Gastroesophageal sphincter (tissue), 4 donors: ENCODE measurements at places on chromosomes 6 and 20.

GRCh38 chr20:13449868-13450434 is 188.8 kb downstream of the TASP1 start:
- no peak overlapping the region for H3K4me3 ChIP-seq
- H3K4me1 ChIP-seq, result no peaks in the 10 kb centered on the region
- no peaks in the 10 kb centered on the region for H3K36me3 ChIP-seq
- no peak overlapping the region for H3K27ac ChIP-seq
- no peaks in the 10 kb centered on the region for H3K27me3 ChIP-seq
- no peak for ATAC-seq

DNA sequence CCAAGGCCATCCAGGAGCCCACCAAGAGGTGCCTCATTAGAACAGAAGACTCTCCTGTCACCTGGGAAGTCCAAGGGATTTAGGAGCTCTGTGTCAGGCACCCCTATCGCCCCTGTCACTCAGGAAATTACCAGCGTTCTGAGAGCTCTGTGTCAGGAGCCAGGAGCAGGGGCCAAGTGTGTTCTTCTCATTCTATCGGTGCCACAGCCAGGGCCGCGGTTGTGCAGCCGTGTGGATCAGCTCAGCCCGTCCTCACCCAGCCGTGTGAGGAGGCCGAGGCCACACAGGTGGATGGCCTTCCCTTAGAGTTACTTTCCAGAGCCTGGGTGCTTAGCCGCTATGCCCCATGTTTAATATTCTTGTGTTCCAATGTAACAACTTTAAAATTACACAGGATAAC is 9.8 kb downstream of the MTG2 start:
- H3K27ac ChIP-seq, result no peak overlapping the region
- H3K4me3 ChIP-seq, result no peak overlapping the region
- H3K36me3 ChIP-seq, result no peaks in the 10 kb centered on the region
- no peaks in the 10 kb centered on the region for H3K27me3 ChIP-seq
- no peak for ATAC-seq
- peaks cover 1% of the 10 kb centered on the region for H3K4me1 ChIP-seq

- no peaks in the 10 kb centered on the region for H3K4me1 ChIP-seq
- H3K27ac ChIP-seq, result no peak overlapping the region
- no peaks in the 10 kb centered on the region for H3K27me3 ChIP-seq
- ATAC-seq, result no peak
Measured at GRCh38 chr6:3340358-3340802, 81.6 kb downstream of the PSMG4 start.

- ATAC-seq, result no peak
- H3K27ac ChIP-seq, result no peak overlapping the region
- H3K36me3 ChIP-seq, result no peaks in the 10 kb centered on the region
- peaks cover 11% of the 10 kb centered on the region for H3K4me1 ChIP-seq
Measured at GRCh38 chr6:89139509-89140346, 6.1 kb upstream of the PM20D2 start.

DNA sequence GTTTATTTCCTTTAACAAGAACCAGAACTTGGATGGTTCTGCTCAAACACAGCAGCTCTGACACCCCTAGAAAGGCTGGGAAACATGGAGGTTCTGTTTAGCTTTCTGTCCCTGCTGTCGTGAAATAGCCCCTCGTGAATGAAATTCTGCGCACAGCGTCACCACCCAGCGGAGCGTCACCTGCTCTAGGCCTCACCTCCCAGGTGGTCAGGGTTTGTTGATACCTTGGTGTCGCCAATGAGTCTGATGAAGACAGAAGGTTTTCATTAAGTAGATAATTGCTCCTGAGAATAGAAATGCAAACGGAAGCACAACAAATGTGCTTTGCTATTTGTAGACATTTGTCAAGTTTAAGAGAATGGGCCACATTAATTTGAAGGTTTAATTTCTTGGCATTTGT is 135.1 kb downstream of the EDN3 start:
- H3K27ac ChIP-seq, result no peak overlapping the region
- ATAC-seq, result no peak
- no peak overlapping the region for H3K4me3 ChIP-seq
- no peaks in the 10 kb centered on the region for H3K36me3 ChIP-seq
- no peaks in the 10 kb centered on the region for H3K4me1 ChIP-seq
- H3K27me3 ChIP-seq, result peaks cover 33% of the 10 kb centered on the region

- no peaks in the 10 kb centered on the region for H3K27me3 ChIP-seq
- peaks cover 50% of the 10 kb centered on the region for H3K4me1 ChIP-seq
- H3K4me3 ChIP-seq, result no peak overlapping the region
- peak overlapping the region; percentile 68 for H3K27ac ChIP-seq
Measured at GRCh38 chr20:50283922-50284810, 93.5 kb downstream of the CEBPB start.

- ATAC-seq, result no peak
- no peaks in the 10 kb centered on the region for H3K4me1 ChIP-seq
- no peak overlapping the region for H3K27ac ChIP-seq
- no peaks in the 10 kb centered on the region for H3K27me3 ChIP-seq
- no peak overlapping the region for H3K4me3 ChIP-seq
- no peaks in the 10 kb centered on the region for H3K36me3 ChIP-seq
Measured at GRCh38 chr6:38481851-38482250, 157.9 kb downstream of the BTBD9 start.

DNA sequence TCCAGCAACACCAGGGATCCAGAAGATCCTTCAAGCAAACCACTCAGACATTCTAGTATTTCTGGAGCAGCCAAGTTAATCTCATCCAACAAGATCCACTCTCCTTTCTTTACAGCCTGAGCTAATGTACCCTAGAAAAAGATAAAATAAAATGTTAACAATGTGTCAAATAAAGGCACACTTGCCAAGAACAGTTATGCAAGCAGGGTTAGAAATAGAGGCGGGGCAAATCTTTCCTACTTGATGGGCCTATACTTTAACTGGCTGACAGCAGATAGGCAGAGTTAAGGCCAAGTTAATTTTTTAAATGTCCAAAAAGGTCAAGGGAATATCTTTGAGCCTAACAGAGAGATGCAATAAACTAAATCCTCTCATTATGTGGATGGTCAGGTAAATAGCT is 60.8 kb downstream of the MDN1 start:
- H3K4me3 ChIP-seq, result no peak overlapping the region
- no peak overlapping the region for H3K27ac ChIP-seq
- H3K36me3 ChIP-seq, result peaks cover 84% of the 10 kb centered on the region

DNA sequence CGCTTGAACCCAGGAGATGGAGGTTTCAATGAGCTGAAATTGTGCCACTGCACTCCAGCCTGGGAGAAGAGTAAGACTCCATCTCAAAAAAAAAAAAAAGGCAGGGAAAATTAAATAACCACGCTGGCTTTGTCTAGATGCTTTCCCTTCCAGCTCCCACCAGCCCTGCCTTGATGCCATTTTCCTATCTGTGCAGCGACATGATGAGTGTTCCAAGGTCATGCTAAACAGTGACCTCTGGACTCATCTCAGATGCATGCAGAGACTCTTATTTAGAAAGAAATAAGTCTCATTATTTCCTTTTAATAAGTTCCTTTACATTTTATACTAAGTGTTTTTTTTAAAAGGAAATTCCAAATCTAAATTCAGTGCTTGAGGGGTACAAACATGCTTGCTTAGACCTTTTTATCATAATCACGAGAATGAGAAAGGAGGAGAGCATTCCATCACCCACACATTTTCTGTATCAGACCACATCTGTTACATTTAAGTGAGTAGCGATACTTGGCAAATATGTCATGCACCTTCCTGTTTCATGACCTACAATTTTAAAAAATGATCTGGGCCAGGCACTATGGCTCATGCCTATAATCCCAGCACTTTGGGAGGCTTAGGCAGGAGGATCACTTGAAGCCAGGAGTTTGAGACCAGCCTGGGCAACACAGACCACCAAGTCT is 101.1 kb upstream of the RREB1 start:
- no peak overlapping the region for H3K4me3 ChIP-seq
- H3K27ac ChIP-seq, result no peak overlapping the region
- H3K4me1 ChIP-seq, result no peaks in the 10 kb centered on the region
- no peaks in the 10 kb centered on the region for H3K36me3 ChIP-seq
- no peak for ATAC-seq
